SK-N-SH treated with all-trans-retinoic acid at 6 μM for 48 hours (cell line): ENCODE measurements at places on chromosomes 7 and 10.
A peak's percentile ranks its signal among the peaks of the same experiment; 100 is the strongest.

- ATAC-seq = peak; percentile 93
Observed at GRCh38 chr10:3825244-3825643, 40.2 kb upstream of the KLF6 start.

- no peak for ATAC-seq
Observed at GRCh38 chr7:132103718-132104117, 472.6 kb downstream of the PLXNA4 start.

DNA sequence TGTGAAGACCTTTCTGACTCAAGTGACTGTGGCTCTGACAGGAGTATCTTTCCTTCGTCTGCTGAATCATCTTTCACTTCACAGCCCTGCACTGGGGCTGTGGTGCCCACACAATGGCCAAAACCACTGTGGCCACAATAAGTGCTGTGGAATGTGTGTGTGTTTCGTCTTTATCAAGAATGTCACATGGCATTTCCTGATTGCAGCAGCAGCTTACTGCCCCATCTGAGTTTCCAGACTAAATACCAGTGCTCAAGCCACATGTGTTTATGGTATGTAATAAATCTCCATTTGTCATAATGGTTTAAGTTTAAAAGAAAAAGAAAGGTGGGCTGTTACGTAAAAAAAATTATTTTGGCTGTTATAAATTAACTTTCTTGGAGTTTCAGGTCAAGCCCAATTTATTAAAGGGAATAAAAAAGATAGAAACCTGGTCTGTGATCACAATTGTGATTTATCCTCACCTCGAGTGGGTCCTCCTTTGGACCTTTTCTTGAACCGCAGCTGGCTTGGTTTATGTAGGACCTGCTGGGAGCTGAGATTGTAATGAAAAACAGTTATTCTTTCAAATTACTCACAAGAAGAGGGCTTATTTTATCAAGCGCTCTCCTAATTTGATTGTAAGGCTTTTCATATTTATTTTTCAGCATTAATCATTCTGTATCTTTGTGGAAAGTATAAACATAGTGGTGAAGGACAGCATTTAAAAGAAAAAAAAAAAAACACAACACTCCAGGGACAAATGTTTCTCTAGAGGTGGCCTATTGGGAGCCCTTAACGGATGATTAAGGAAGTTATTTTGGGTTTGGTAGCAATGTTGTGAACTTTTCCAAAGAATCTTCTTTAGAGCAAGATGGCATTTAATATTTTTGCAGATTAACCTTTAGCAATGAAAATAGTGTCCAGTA is 116.2 kb downstream of the LRMDA start:
- peak; percentile 80 for ATAC-seq

DNA sequence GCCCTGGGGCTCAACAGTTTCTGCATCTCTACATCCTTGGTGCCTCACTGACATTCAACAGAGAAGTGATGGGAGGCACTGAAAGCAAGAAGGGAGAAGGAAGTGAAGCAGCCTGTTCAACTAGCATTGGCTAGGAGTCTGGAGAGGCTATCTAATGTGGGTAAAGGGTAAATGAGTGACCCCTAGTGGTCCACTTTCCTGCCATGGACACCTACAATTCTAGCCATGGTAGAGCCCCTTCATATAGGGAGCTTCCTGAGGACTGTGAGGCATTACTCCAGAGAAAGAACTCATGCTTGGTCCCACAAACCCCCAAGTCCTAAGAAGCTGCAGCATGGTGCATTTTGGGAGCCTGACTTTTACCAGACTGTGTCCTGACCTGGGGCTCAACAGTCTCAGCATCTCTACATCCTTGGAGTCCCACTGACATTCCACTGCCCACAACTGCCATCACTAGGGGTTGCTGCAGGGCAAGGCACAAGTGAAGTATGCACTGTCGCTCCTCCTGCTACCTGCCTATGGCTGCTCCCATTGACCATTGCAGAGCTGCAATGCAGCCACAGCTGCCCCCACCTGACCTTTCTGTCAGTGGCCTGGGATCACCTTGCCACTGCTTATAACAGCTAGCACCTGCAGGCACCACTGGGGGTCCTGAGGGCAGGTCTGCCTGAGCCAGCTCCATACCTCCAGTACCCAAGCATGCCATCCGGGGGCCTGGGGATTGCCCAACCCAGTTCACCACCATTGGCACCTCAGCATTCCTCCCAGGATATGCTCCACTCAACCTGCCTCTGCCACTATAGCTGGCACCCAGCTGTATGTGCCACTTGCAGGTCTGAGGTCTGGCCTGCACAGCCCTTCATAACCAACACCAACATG is 44.1 kb upstream of the CDK6 start:
- peak; percentile 92 for ATAC-seq

DNA sequence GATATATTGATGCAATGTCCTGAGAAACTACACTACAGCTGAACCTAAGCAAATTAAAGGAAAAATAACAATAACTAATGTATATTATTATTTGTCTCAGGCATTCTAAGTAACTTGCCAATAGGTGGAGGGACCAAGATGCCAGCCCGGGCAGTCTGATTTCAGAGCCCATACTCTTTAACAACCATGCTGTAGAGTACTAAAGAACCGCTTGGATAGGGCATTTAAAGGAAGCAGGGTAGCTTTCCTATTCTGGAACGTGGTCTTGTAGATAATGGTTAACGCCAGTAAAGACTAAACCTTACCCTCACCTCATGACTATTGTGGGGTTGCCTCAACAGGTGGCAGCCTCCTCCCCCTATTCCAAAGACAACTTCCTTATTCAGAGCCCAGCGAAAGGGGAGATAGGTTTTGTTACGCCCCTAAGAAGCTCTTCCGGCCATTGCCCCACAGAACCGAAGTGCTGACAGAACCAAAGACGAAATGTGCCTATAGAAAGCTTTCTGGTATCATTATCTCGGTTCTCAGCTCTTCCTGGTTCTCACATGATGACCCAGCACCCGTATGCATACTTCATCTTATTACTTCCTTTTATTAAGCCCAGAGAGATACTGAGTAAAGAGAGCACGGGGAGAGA is 707 bp upstream of the C1GALT1 start:
- peak; percentile 33 for ATAC-seq

DNA sequence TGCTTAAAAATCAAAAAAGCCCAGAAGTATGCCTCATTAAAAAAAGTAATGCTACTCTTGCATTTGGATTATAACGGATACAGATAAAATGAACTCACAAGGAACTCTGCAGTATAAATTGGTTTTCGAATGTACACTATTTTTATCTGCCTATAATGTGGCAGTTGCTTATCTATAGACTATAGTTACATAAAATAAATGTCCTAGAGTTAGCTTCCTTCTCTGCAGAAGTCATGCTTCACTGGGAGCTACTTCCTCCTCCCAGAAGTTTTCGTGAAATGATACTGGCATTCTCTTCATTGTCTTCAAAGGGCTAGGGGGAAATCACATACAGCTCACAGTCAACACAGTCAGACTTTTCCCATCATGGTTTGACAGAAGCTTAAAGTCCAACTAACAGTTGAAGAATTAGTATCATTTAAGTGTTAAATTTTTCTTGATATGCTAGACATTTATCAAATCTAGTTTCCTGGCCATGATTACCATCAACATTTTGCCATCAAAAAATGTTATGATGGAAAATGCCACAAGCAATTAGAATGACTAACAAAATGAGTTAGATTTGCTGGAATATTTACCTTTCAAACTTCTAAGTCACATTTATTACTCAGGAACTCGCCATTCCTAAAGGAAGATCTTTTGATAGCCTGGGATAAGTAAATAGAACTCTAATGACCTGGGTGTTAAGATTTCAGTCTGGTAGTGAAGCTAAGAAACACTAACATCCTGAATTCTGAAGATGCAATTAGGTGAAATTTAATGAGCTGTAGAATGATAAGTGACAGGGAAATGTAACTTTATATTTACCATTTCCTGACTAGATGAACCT is 87.3 kb upstream of the TRIL start:
- no peak for ATAC-seq

GRCh38 chr7:22351329-22351692 is 5.6 kb downstream of the RAPGEF5 start:
- ATAC-seq = peak; percentile 5; the same call in 2 of the 3 replicates

DNA sequence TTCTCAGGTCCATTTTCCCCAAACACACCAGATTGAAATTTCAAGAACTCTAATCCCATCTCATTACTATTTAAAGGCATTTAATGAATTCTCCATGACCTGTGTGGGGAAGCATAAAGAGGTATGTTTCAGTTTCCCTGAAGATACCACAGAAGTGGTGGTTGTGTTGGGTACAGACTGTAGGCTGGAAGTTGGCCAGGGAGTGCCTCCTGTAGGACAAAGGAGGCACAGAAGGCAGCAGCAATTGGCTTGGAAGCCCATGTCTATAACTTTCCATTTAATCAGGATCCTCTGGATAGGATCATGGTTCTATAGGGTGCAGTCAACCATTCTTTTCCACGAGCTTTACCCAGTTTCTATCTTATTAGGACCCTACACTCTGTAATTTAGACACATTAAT is 8.6 kb upstream of the BET1 start:
- ATAC-seq = no peak

DNA sequence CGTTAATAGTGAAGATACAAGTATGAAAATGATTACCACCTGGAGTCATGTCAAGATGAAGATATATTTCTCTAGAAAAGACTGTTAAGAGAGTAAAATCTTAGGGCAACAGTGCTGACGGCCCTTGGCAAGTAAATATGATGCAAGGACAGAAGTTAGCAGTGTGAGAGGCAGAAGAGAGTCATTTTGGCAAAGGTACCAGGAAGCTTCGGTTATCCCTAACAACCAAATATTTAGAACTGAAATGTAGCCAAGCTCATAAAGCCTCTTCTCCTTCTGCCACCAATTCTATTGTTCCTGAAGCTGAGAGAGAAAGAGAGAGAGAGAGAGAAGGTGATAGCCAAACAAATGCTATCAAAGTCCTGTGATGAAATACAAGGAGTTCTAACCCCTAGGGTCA is 109.6 kb downstream of the MACC1 start:
- ATAC-seq = no peak

DNA sequence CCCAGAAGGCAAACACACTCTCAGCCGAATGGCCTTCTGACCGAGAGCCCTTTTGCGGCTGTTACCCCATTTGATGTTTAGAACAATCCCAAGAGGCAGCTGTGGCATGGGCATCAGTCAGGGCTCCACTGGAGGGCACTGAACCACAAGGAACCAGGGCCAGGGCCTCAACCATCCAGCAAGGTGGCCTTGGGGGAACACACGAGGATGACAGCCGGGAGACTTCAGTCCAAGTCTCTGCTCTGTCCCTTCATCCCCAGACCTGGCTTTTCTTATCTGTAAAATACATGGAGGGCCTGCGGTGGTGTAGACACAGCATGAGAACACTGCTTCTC is 63.6 kb upstream of the INSIG1 start:
- no peak for ATAC-seq

GRCh38 chr10:78932054-78932386 is 136.7 kb upstream of the ZMIZ1 start:
- ATAC-seq = no peak; the same call in 2 of the 3 replicates

GRCh38 chr7:157516911-157517781 is 180.3 kb downstream of the DNAJB6 start:
- no peak for ATAC-seq

GRCh38 chr10:126776168-126776567 is 105.7 kb upstream of the C10orf90 start:
- no peak for ATAC-seq

DNA sequence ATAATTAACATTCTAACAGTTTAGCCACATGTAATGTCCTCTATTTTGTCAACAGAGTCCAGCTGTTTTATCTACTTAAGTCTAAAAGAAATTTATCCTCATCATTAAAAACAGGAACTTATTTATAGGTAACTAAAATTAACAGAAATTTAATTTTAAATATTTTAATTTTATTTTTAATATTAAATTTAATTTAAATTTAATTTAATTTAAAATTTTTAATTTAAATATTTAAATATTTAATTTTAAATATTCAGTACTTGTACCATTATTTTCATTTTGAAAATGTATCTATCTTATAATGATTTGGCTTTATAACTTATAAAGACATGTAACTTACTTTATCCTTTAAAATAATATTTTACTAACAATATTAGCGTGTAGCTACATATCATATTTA is 1.0 kb upstream of the GPR22 start:
- no peak for ATAC-seq

GRCh38 chr10:69337296-69338132 is 59.2 kb downstream of the HK1 start:
- ATAC-seq = no peak

GRCh38 chr7:64686493-64687184 is 20.7 kb downstream of the ZNF107 start:
- no peak for ATAC-seq

- no peak for ATAC-seq
Observed at GRCh38 chr10:70777063-70777875, 7.9 kb downstream of the TBATA start.

- ATAC-seq = no peak
Observed at GRCh38 chr7:11491811-11492210, 340.2 kb downstream of the THSD7A start.

DNA sequence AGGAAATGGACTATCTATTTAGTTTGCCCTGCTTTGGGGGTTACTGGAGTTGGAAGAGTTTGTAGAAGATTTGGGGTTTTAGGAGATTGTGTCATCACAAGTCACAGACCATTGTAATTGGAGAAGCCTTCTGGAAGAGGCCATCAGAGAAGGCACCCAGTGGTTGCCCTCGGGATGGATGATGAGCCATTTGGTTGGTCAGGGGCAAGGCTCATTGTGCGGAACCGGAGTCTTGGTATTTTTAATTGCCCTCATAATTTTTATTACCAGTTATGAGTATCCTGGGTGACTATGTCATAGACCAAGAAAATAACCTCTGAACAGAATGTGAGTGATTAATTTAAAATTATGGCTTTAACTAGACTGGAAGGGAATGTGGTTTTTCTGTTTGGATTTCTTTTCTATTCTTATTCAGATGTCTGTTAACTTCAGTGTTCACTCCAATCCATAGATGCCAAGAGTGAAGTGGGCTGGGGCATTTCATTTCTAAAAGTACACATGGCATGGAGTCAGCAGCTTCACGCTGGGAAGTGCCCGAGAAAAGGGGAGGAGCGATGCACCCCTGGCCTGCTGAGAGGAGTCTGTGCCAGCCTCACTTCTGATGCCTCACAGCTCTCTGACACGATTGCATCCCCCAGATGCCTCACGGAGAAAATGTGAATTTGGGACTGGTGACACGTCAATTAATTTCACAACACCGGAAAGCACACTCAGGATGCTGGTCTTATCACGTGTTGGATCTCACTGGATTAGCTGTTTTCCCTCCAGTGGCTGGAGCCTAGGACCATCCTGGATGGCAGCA is 225.6 kb upstream of the IGFBP3 start:
- peak; percentile 48 for ATAC-seq

DNA sequence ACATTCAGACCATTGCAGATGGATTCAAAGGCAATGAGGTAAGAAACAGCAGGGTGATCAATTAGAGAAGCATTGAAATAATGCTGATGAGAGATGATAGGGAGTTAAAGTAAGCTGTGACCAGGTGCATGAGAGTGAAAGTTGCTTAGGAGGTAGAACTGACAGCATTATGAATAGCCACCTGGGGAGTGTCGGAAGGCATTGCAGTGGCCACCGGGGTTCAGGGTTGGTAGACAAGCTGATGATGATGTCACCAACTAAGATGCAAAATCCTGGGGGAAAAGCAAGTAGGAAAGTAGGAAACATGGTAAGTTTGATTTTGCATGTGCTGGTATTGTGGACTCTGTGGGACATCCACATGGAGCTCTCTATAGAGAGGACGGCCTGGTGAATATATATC is 211.9 kb upstream of the ETV1 start:
- ATAC-seq = no peak

GRCh38 chr10:88041243-88042159 is 178.1 kb downstream of the PTEN start:
- ATAC-seq = no peak

GRCh38 chr7:894164-894867 is 18.0 kb downstream of the GET4 start:
- ATAC-seq = no peak

- no peak for ATAC-seq
Observed at GRCh38 chr7:73766556-73767229, 3.4 kb downstream of the CLDN3 start.
